GM18507 (cell line): ENCODE measurements at places on chromosomes 5 and 9.

- no peak for DNase-seq
These were observed 127.7 kb downstream of the GCNT1 start for GRCh38 chr9:76586390-76587314.

DNA sequence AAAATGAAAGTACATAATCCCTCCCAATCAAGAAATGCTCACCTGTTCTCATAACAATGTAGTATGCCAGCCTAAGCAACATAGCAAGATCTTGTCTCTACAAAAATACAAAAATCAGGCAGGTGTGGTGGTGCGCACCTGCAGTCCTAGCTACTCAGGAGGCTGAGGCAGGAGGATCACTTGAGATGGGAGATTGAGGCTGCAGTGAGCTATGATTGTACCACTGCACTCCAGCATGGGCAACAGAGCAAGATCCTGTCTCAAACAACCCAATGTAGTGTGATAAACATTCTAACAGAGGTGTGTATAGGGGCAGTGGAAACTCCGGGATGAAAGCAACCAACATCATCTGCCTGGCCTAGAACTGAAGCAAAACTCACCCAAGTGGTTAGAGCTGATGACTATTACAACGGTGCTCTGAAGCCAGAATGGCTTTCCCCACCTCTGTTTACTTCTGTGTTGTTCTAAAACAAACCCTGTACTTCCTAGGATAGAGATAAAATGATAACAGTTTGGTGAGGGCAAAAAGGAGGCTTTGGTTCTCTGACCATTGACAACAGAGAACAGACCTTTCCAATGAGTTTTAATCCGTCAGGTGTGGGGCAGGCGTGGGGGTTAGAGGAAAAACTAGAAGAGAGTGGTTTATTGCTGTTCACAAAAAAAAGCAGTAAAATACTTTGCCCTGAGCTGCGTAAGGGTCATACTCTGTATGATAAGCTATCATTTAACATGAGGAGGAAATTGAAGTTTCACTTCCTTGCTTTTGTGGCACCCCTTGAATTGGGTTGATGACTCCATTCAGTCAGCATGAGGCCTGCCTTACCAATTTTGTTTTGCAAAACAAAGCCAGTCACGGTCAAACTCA, 18.9 kb downstream of the WNT8A start:
- DNase-seq = no peak

GRCh38 chr5:9545992-9546851, at the start of gene SEMA5A:
Gene SEMA5A, minus strand, starts transcription at chr5:9546075. Its CDS starts 166,129 bp downstream, at chr5:9379946.
- no peak for DNase-seq

DNA sequence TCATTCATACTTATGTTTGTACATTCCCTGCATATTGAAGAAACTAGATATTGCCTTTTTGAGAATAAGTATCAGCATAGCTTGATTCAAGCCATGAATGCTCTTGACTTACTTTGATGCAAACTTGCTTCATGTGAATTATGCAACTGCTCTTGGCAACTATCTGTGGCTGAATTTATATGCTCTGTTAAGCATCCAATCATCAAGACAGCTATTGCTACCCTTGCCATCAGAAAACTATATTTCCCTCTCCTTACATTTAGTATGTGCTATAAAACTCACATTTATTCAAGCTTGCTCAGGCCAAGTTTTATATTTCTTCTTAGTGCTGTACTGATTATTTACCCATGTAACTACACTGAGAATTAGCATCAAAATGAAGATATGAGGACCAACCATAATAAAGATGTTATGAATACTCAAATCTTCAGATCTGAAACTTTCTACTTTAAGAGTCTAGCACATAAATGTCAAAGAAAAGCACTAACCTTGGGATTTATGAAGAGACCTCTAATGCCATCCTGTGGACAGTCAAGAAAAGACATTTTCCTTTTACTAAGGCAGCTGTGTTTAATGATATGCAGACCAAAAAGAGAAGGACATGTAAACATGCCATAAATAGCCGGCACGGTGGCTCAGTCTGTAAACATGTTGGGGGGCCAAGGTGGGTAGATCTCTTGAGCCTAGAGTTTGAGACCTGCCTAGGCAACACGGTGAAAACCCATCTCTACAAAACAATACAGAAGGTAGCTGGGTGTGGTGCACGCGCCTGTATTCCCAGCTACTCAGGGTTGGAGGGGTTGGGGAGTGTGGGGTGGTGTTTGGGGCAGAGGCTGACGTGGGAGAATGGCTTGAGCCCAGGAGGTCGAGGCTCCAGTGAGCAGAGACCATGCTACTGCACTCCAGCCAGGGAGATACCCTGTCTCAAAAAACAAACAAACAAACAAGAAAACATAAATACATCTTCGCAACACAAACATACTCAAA, 267.0 kb upstream of the TYRP1 start:
- no peak for DNase-seq

- no peak for DNase-seq
These were observed 2.9 kb downstream of the CDKN2A start for GRCh38 chr9:21991072-21991959.

- no peak for DNase-seq
These were observed 184.1 kb upstream of the ADRA1B start for GRCh38 chr5:159732220-159732619.

GRCh38 chr5:139787568-139788293, 7.9 kb upstream of the PSD2 start:
- peak; percentile 89 for DNase-seq

DNA sequence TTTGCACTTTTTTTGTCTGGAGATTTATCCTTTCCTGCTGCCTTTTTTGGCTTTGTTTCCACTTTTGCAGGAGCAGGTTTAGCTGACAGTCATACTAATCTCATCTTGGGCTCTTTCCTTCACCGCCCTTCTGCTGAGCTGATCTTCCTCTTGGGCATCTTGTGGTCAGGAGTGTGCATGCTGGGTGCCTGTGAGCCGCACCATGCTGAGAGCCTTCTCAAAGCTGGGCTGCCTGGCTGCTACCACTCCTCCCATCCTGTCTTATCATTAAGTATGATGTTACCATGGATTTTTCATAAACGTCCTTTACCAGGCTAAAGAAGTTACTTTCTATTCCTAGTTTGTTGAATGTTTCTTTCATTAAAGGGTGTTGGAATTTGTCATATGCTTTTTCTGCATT, 49.5 kb upstream of the MCCC2 start:
- no peak for DNase-seq

DNA sequence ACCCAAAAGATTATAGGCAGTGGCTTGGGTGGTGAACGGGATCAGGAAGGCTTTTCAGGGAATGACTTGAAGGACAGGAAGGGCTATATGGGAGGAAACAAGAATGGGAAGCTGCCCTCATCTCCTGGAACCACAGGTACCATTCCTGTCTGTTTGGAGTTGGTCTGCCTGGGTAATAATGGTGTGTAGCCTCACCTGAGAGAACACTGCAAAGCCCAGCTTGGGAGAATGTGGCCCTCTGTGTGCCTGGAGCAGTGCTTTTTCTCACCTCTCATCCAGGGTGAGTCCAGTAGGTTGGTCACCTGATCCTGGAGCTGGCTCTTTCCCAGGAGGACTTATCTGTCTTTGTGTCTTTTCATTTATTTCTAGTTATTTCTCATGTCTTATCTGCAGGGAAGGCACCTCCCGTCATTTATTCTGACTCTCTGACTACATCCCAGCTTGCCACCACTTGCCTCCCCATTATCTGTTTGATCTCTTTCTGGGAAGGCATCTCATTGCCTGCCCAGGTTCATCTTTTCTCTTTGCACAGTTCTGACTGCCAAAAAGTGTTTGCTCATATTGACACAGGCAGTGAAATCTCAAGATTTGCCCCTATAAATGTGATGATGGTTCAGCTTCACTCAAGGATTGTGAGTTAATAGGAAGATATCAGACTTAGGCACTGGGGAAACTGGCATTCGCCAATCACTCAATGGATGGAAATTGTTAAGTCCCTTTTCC, 22.5 kb upstream of the OR2S2 start:
- DNase-seq = no peak

DNA sequence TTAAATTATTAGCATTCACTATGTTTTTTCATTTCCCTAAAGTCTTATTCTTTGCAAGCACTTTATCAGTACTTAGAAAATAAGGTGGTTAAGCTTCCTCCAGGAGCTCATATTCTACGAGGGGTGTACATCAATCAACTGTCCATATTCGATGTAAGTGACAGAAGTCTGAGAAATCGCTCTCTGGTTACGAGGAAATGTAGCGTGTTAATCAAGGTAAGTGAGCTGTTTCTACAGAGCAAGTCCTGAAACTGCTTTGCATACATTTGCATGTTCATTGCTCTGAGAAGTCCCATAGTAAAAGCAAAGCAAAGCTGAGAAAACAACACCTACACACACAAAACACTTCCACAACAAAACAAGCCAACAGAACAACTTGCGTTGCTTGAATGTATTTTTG, 893.9 kb upstream of the DMAC1 start:
- no peak for DNase-seq

- DNase-seq = no peak
These were observed 28.8 kb upstream of the CAVIN4 start for GRCh38 chr9:100549048-100549447.

- no peak for DNase-seq
These were observed 19.5 kb upstream of the SNAPC3 start for GRCh38 chr9:15403155-15403554.

- no peak for DNase-seq
These were observed 16.9 kb downstream of the ANKRD33B start for GRCh38 chr5:10580531-10581423.
